ENCODE measurements at places on chromosomes 7 and 10. TPM values are rescaled to one million over a fixed set of nuclear protein-coding genes. Genes with fewer than 3 reads are reported as not detected.

- DNase-seq = no peak
Observed at GRCh38 chr7:34655384-34655783, 2.6 kb upstream of the NPSR1 start.

GRCh38 chr10:11276449-11276990 lies 258.8 kb downstream of the CELF2 start:
- no peak for DNase-seq

DNA sequence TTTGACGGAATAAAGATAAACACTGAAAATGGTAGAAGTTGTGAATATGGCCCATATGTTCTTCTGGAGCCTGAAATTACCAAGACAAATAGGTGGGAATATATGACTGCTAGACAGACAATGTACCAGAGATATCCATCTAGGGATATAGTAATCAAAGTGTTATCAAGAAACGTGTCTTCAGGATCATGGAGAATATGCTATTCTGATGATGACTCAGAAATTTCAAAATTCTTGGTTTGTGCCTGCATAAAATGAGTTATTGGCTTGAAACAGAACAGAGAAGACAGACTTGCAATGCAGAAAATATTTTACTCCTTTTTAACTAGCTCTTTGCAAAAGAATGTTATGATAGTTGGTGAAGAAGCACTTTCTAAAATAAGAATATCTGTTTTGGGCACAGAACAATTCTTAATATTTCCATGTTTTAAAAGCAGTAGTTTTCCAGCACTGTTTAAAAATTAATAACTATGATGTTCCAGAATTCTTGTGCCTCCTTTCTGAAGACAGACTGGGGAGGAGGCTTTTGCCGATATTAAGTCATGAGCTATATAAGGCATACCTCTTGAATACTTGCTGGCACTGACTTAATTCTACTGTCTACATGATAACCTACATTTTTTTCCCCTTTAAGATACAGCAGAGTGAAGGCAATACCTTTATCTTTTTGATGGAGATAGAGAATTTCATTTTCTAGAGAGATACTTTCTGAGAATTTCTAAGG lies 34.4 kb upstream of the CABCOCO1 start:
- no peak for DNase-seq

- no peak for DNase-seq
Observed at GRCh38 chr7:47326220-47326619, 255.7 kb downstream of the TNS3 start.

DNA sequence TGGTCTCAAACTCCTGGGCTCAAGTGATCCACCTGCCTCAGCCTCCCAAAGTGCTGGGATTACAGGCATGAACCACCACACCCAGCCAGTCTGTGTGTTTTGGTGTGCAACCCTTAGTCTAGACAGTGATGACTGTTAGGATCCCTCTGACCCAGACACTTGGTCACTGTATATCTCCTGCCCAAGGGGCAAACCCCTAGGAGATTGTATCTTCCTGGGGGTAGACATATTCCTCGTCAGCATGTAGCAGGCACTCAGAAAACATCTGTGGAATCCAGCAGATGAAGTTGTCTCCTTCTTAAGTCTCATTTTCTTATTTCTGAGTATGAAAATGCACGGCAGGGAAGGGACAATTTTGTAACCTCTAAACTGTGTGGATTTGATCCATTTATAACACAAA lies 292.5 kb downstream of the GFRA1 start:
- DNase-seq = no peak

The SLC26A5 gene
- total RNA-seq = not detected

- no peak for DNase-seq
Observed at GRCh38 chr10:47094126-47094525, 182.9 kb downstream of the PTPN20 start.

- no peak for DNase-seq
Observed at GRCh38 chr7:54541669-54542625, at the start of gene VSTM2A. Gene VSTM2A, plus strand, starts transcription at chr7:54542375. Its CDS starts 356 bp downstream, at chr7:54542731.

DNA sequence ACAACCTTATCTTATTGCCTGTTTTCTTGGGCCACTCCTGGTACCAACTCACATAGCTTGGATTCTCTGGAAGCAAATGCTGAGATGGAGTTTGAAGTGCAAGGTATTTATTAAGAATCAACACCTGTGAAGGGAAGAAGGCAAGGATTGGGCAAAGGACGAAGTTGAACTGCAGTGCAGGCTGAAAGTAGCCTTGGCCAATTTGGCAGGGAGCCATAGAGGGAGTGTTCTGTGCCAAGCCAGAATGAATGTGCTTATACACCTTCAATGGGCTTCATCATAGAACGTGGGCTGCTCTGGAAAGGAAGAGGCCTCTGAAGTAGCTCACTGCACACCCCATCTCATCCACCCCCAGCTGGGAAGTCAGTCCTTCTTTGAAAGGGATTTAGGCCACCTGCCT lies 79.8 kb upstream of the IFRD1 start:
- DNase-seq = no peak

The MDFIC gene
- total RNA-seq = 9.1 TPM

DNA sequence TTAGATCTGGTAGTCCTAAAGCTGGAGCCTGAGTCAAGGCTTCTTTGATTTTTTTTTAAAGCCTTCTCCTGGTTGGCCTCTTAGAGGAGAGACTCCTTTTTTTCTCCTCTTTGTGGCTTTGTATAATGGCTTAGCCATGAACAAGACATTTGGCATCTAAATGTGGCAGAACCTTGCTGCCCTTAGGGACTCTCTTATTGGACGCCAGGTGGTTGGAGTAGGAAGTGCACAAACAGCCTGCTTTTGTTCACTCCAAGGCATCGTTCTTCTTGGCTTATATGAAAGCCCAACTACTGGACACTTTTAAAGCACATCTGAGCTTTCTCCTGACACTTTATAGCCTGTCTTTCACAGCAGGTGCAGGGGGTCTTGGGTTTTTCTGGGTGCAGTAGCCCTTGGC lies 25.0 kb downstream of the ZPBP start:
- DNase-seq = peak; percentile 27

The TMEM130 gene
- 1.5 TPM for total RNA-seq

DNA sequence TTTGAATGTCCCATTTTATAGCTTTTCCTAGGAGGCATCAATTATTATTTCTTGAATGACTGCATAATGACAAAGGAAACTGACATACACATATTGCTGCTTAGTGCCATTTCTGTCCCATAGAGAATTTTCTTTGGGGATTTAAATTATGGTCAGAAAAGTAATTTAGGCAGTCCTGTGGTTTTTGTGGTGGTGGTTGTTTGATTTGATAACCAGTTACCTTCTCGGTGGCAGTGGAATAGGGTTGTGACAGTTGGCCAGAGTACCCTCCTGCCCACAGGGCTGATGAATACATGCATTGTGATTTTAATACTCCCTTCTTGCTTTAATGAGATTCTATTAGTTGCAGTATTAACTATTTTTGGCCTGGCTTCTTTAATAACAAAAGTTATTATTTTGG lies 6.6 kb upstream of the SGCE start:
- no peak for DNase-seq

- peak; percentile 65 for DNase-seq
Observed at GRCh38 chr7:151038951-151039849, 9.1 kb upstream of the ASIC3 start.

DNA sequence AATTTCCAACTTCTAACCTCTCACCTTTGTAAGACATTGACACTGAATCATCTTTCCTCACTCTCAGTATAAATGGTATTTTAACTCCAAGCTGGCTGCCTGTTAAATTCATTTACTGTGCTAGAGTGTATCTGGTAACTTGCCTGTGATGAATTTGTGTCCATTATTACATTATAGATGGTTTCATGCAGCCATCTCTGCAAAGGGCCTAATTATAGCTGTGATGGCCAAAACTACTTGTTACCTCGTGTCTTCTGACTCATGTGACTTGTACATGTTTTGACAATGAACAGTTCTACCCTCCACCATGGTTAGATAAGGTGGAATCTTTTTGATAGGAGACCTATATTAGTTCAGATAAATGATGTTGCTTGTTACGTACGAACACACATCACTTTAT lies 392.0 kb downstream of the PAXIP1 start:
- DNase-seq = no peak

GRCh38 chr10:70053841-70054288 lies 1.2 kb downstream of the MACROH2A2 start:
- DNase-seq = peak; percentile 44

DNA sequence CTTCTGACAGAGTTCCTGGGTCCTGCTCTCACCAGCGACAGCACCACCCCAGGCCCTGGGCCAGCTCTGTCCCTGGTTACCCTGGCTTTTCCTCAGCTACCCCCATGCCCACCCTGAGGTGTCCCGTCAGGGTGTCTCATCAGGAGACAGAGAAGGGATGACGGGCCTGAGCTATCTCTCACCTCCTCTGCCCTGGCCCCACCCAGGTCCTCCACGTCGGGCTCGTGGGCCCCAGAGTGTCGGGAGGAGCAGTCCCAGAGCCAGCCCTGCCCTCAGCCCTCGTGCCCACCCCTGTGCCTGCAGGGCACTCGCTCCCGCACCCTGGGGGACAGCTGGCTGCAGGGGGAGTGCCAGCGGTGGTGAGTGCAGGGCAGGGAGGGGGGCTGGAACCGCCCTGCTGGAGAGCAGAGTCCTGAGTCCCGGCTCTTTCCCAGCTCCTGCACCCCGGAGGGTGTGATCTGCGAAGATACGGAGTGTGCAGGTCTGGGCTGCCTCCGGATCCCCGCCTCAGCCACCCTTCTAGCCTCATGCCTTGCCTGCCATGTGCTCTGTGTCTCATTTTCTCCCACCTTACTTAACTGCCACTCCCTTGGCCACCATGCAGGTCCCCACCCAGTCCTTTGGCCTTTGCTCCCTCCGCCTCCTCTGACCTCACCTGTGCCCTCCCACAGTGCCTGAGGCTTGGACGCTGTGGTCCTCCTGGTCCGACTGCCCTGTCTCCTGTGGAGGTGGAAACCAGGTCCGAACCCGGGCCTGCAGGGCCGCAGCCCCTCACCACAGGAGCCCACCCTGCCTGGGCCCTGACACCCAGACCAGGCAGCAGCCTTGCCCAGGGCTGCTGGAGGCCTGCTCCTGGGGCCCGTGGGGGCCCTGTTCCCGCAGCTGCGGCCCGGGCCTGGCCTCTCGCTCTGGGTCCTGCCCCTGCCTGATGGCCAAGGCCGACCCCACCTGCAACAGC lies 16.7 kb upstream of the ZNF862 start:
- DNase-seq = peak; percentile 69

- no peak for DNase-seq
Observed at GRCh38 chr10:52135101-52135500, 179.0 kb upstream of the DKK1 start.

Data from colonic mucosa (tissue), 4 donors.